ENCODE measurements at places on chromosomes 11 and 22.

DNA sequence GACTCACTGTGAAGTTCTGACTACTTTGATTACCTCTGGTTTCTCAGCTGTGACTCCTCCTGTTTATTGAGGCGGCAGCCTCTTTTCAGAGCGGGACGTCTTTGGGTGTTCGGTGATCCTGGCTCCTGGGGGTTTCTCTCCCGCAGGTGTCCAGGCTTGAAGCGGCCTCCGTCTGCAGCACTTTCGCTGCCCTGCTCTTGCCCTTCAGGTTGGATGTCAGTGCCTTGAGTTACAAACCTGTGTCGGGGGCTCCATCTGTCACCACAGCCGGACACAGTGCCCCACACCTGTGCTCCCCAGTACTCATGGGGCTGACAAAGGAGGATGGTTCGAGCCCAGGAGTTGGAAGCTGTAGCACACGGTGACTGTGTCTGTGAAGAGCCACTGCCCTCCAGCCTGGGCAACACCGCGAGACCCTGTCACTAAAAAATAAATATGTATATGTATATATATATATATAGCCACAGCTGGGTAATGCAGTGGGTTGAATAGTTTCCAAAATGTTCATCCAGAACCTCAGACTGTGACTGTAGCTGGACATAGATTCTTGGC is 104.1 kb downstream of the BRD1 start:
- DNase-seq = no peak

- DNase-seq = peak; percentile 82
These were observed 37.4 kb downstream of the SCUBE1 start for GRCh38 chr22:43305806-43306205.

- no peak for DNase-seq
These were observed 30.8 kb upstream of the LDLRAD3 start for GRCh38 chr11:35912883-35913624.

- peak; percentile 92 for DNase-seq
These were observed 472 bp downstream of the APOA5 start for GRCh38 chr11:116791002-116791812.

GRCh38 chr11:134638796-134639430 is 226.9 kb upstream of the B3GAT1 start:
- DNase-seq = peak; percentile 13

DNA sequence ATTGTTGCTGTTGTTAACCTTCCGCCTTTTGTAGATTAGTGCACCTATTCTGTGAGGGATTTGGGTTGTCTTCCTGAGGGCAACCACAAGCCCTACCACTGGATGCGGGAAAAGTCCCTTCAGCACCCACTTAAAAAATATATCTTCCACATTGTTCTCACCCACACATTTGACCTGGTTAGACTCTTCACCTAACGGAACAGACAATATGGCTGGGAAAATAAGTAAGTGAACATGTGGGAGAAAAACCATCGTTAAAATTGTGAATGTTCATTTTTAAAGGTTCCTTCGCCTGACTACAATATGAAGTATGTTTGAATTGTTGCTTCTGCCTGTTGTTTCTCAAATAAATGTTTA is 72.0 kb upstream of the MPEG1 start:
- no peak for DNase-seq

DNA sequence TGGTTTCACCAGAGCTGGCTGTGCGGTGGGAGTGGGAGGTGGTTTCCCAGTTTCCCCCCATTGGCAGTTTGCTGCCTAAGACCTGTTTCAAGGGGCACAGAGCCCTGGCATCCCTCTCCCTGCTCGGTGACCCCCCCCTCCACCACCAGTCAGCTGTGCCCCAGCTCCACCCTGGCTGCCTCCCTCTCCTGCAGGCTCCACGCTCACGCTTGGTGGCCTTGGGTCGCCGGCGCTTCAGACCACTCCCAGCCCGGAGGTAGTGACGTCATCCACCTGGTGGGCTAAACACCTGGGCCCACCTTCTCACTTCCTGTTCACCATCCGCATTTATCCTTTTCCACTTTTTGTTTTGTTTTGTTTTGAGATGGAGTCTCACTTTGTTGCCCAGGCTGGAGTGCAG is 7.8 kb downstream of the GAL start:
- no peak for DNase-seq

Measured in right cardiac atrium (tissue), 5 donors.